Astrocyte of the hippocampus (primary cell): ENCODE measurements at places on chromosomes 4 and X.

GRCh38 chrX:31547816-31548215 is 476.0 kb upstream of the FTHL17 start:
- no peak for DNase-seq

DNA sequence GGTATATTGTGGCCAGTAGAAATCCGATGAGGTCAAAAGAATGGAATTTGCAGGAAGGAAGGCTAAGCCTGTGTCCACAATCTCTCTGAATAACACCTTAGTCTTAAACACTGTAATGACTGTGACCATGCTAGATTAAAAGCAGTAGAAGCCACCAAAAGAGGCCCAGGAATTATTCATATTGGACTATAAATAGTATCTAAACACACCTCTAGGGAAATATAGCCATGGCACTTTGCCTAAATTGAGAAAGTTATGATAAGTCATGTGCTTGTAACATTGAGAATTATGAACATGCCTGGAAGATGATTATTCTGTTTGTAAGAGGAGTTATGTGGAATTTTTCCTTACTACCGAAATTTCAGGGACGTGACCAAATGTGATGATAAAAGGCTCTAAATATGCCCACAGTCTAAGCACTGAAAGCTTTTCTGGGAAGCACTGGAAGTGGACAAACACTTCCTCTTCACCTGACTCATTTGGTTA is 298.5 kb downstream of the KCTD8 start:
- peak; percentile 43 for DNase-seq

DNA sequence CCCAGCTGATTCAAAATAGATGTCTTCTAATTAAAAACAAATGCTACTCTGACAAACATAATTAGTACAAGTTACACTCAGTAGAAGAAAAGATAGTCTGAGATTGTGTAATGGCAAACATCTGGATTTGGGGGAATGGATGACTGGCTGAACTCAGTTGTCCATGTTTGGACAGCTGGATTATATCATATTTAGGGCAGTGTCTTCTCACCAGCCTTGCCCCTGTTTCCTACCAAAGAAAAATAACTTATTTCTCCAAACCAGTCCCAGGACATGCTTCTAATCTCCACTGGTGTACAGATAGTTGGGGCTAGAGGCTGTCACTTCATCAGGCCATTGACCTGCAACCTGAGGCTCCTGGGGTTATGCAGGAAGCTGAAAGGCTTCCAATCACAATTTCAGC is 237.3 kb downstream of the USP46 start:
- DNase-seq: no peak

DNA sequence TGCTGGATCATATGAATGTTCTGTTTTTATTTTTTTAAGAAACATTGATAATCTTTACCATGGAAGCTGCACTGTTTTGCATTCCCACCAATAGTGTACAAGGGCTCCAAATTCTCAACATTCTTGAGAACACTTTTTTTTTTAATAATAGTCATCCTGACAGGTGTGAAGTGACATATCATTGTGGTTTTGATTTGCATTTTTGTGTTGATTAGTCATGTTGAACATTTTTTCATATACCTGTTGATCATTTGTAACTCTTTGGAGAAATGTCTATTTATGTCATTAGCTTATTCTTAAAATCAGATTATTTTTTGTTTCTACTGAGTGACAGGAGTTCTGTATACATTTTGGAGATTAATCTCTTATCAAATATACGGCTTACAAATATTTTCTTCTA is 408.5 kb downstream of the GLUD2 start:
- DNase-seq: no peak

DNA sequence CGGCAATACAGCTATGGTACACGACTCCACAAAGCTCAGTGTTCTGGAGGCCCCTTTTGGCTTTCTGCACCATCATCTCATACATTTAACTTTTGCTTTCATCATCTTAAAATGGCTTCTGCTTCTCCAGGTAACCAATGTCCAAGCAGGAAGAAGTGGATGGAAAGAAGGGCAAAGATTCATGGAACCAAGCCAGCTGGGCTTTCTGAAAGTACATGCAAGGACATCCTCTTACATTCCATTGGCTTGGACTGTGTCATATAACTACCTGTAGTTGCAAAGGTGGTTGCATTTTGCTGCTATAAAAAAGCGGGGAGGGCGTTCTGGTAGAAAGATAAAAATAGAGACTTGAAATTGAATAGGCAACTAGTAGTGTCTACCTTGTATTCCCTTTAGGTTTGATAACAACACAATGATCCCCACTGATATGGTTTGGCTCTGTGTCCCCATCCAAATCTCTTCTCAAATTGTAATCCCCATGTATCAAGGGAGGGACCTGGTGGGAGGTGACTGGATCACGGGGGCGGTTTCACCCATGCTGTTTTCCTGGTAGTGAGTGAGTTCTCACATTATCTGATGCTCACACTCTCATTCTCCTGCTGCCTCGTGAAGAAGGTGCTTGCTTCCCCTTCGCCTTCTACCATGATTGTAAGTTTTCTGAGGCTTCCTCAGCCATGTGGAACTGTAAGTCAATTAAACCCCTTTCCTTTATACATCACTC is 6.7 kb upstream of the FHIP1A start:
- no peak for DNase-seq
